ENCODE measurements at places on chromosomes 6 and 20.

- no peak for DNase-seq
Measured at GRCh38 chr6:22848121-22848520, 278.8 kb downstream of the HDGFL1 start.

- DNase-seq: no peak
Measured at GRCh38 chr20:64264091-64264490, 8.5 kb downstream of the PCMTD2 start.

GRCh38 chr6:15444881-15445280 lies 199.0 kb downstream of the JARID2 start:
- no peak for DNase-seq

DNA sequence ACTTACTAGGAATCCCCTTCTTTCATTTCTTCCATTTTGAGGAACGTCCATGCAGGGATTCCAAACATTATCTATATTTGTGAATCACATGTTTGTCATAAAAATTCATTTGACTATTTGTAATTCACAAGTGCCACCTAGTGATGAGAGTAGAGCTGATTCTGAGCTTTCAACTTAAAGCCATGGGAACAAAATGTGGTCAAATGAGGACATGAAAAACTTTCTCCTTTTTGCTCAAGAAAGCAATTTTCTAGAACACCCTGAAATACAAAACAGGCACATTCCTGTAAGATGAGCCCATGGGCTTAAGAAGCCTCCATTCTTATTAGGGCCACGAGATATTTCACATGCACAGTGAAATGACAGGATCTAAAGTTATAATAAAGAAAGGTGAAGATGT lies 12.3 kb downstream of the MAP3K7 start:
- DNase-seq: no peak

DNA sequence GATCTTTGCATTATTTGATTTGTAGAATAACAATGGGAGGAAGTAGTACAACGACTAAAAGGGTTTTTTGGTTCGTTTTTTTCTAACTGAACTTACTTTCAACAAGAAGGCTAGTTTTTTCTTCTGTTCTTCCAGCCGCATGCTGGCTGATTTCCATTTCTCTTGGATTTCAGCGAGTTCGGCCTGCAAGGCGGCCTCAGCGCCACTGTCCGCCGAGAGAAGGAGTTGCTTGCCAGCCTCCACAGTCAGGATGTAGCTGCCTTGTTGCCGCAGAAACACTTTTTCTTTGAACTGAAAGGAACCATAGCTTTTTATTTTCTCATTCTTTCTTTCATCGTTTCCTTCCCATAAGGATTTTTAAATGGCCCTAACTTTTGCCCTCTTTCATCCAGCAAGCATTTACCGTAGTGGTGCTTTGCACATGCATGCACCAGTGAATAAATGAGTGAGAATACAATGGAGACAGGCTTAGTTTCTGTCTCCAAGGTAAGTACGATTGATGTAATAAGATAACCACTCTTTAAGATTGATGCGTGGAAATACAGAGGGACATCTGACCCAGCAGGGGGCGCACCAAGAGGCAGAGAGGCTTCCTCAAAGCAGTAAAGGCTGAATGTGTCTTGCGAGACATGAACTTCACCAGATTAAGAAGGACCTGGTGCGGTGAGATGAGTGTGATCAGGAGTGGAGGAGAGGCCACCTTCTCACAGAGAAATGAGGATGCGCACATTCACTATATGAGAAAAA lies 398.8 kb downstream of the ESR1 start:
- DNase-seq: peak; percentile 32

All from MCF 10A (cell line).